HFFc6 (cell line): ENCODE measurements at places on chromosomes 2 and 18.

- DNase-seq, result peak; percentile 93
Observed at GRCh38 chr2:189440947-189441708, at the start of gene WDR75. Gene WDR75, plus strand, starts transcription at chr2:189441474. Its CDS starts 19 bp downstream, at chr2:189441493.

DNA sequence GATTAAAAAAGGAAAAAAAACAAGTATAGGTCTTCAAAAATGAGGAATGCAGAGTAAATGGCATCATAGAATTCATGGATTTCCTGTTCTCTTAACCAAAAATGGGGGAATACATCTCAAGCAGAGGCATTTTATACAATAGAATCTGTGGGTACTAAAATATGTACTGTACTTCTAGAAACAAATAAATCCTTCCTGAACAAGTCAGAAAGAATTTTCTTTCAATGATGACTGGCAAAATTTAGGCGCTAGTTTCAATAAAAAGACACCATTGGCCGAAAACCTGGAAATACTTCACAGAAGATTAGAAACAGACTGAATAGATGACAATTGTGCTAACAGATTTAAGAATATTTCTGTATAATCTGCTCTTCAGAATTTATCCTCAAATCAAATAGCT lies 15.1 kb downstream of the TRAK2 start:
- no peak for DNase-seq

- DNase-seq, result no peak
Observed at GRCh38 chr18:79792096-79792987, 5.4 kb upstream of the KCNG2 start.

DNA sequence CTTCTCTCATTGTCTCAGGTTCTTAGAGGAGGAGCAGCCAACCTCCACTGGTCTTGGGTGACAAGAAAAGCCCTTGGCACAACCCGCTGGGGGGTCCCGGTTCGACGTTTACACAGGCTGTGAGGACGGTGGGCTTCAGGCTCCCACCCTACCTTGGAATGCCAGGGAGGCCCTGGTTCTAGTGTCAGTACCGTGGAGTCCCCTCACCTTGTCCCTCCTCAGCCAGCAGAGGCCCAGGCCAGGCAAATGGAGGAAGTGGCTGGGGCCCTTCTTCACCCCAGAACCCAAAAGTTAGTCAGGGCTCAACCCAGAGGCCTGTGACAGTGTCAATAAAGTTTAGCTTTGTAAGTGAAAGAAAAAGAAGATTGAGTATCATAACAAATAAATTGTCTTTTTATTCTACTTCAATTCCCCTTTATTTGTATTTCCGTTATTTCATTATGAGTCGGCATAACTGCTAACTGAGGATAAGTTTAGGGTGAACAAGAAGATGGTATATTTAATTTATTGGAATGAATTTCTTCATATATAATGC lies 62.6 kb upstream of the ZSWIM2 start:
- no peak for DNase-seq

DNA sequence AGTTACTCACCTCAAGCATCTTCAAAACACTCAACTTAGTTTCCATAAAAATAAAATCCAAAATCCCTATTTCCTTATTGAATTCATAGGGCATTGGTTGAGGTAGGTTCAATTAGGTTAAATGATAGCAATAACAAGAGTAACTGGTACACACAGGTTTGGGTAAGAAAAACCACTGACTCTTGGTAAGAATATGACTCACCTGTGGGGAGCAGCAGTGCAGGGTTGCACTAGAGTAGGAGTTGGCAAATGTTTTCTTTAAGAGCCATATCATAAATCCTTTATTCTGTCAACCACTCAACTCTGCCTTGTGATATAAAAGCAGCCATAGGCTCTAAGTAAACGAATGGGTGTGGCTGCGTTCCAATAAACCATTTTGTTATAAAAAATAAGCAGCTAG lies 71.4 kb upstream of the CDH20 start:
- no peak for DNase-seq

GRCh38 chr2:147659051-147659450 lies 185.8 kb upstream of the ACVR2A start:
- DNase-seq, result no peak

DNA sequence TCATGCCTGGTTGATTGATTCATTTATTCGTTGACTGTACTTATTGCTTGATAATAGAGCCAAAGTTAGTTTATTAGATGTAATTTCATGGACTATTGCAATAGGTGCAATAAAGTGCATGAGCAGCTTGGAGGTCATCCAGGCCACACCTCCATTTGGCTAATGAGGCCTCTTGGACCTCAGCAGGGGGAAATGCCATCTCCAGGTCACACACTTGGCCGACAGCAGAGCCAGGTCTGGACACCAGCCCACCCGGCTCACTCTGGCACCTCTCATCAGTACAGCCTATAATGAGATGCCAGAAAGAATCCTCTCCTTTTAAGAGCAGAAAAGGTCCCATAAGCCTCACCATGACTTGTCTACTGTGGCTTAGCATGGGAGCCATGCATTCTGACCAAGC lies 71.2 kb upstream of the AFF3 start:
- DNase-seq, result no peak

DNA sequence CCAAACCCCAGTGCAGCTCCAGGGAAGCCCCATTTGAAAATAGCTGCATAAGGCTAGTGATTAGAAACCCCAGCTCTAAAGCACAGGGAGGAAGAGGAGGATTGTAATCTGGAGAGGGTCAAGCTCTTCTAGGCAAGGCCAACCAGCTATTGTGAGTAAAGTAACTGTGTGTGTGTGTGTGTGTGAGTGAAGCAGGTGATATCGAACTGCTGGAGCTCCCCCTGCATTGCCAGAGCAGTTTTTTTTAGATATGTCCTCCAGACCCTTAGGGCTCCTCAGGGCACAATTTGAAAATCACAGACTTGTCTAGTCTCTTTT lies 177.4 kb upstream of the NABP1 start:
- no peak for DNase-seq

GRCh38 chr2:233352141-233352842 lies 2.0 kb upstream of the DGKD start:
- no peak for DNase-seq

DNA sequence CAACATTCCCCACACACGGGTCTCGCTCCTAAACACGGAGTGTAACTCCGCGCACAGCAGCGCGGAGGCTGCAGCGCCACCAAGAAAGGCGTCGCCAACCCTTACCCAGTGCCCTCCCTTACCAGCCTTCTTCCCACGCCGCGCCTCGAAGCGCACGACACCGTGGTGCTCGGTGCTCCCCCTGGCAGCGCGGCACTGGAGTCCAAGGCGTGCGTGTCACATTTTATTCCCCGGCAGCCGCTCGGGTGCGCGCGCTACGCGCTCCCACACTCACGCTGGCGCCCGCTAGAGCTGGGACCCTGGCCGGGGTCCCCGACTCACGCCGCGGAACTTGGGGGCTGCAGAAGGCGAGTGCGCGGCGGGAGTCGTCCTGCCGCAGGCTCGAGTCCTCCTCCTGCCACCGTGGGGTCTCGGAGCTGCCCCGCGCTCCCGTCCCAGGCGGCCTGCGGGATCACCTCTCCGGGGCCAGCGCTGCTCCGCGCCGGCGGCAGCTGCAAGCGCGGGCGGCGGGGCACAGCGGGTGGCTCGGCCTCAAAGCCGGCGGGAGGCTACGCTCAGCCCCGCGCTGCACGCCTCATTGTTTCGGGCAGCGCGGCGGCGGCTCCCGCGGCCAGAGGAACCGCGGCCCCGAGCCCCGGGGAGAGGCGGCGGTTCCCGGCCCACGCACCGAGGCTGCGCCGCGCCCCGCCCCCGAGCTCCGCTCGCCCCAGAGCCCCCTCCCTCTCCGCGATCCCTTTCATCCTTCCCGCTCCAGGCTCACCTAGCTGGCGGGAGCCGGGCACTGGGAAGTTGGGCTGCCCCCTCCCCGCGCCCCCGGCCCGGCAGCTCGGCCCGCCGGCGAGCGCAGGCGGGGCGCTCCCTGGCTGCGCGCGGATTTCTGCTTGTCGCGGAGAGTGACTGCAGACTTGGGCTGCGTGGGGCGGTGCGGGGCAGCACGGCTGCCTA lies at the start of gene ST6GAL2:
Gene ST6GAL2 (minus strand): TSS at position 197 of the 945 bp plus-strand sequence. CDS start 42,190 bp downstream, outside the sequence.
- DNase-seq, result no peak

- peak; percentile 16 for DNase-seq
Observed at GRCh38 chr2:236240228-236240990, 23.8 kb downstream of the ASB18 start.

DNA sequence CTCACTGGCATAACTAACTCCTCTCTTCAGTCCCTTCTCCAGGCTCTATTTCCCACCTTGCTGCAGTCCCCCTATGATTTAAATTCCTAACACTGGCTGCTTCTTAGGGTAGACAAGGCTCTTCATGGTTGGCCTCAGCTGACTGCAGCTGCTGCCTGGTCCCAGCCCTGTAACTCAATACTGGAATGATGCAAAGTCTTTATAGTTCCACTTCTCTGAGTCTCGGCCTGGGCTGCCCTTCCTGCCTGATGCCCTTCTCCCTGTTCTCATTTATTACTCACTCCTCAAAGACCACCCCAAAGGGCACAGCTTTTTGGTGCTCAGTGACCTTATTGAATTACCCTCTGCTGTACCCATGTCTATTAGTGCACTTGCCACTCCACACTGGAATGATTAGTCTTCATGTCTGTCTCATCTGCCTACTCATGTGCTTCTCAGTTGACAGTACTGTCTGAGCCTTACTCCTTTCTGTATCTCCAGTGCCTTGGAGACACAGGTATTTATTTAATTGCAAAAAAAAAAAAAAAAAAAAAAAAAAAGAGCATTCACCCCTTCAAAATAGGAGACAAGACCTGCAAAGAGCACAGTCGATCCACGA lies 199.4 kb upstream of the REV1 start:
- DNase-seq, result no peak

DNA sequence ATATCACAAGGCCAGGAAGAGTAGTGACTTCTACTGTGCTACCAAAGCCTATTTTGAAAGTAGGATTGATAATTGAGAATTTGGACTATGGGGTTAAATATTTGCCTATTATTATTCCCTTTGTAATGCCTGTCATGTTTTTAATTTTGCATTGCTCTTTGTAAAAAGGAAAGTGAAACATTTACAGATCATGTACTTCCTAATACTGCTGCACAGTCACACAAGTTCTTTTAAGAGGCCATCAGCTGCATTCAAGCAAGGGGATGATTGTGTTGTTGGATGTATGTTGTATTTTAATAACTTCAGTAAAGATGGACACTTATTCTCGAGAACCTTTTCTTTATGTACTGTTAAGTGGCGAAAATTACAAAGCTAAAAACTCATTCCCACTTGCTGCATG lies 70.1 kb downstream of the PLEKHA3 start:
- DNase-seq, result no peak

DNA sequence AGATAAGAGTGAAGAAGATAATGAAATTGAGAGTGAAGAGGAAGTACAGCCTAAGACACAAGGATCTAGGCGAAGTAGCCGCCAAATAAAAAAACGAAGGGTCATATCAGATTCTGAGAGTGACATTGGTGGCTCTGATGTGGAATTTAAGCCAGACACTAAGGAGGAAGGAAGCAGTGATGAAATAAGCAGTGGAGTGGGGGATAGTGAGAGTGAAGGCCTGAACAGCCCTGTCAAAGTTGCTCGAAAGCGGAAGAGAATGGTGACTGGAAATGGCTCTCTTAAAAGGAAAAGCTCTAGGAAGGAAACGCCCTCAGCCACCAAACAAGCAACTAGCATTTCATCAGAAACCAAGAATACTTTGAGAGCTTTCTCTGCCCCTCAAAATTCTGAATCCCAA lies 15.7 kb downstream of the MSH6 start:
- no peak for DNase-seq

DNA sequence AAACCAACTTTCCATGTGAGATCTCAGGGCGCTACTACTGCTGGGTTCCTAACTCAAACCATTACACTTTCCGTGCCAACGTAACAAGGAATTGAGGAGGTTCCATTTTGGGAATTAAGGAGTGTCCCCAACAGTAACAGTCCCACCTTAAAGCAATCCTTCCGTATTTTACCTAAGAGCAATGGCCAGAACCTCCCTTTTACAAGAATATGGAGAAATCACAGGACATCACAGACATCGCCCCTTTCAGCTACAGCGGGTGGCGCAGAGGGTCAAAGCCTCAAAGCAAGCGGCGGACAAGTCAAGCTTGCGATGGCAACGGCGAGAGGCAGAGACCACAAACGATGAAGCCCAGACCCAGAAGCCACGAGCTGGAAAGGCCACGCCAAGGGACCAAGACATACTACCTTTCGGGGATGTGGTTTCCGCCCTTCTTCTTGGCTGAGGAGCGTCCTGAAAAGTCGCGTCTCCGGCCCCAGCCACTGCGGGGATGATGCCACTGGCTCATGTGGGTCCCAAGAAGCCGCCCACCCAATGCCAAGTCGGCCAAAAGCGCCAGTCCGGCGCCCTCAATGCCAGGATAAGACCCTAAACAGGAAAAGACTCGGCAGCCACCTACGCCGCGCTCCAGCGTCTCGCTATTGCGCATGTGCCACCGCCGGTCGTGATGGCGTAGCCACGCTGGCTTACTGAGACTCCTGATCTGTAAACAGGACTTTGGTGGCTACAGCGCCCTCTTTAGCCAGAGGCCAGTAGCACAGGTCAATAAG lies at the start of gene DUSP11:
Gene DUSP11 (minus strand): TSS at position 637 of the 770 bp plus-strand sequence. CDS start 129 bp downstream, at position 508.
- peak; percentile 89 for DNase-seq

- DNase-seq, result no peak
Observed at GRCh38 chr2:118842661-118843482, 4.6 kb downstream of the EN1 start.

DNA sequence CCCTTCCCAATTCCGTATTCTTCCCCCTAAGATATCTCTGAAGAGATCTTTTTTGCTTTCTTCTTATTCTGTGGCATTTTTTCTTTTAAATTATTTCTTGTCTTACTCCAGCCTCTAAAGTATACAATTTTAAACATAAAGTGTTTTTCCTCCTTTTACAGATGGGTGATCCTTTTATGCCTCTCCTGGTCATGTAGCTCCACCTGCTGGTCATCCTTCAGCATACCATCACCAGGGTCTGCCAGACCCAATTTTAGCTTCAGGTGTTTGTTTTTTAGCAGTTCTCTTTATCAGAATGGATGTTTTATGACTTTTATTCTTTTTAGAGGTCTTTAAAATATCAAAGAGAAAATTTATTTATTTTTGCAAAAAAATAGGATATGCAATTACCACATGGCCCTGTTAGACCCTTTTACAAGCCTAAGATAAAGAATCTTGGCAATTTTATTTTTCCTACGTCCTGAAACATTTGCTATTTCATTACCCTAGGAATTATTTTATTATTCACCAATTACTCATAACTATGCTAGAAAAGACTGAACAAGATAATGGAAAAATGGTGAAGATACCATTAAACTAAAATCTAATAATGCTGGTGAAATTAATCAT lies 55.5 kb downstream of the PIGN start:
- DNase-seq, result peak; percentile 52

DNA sequence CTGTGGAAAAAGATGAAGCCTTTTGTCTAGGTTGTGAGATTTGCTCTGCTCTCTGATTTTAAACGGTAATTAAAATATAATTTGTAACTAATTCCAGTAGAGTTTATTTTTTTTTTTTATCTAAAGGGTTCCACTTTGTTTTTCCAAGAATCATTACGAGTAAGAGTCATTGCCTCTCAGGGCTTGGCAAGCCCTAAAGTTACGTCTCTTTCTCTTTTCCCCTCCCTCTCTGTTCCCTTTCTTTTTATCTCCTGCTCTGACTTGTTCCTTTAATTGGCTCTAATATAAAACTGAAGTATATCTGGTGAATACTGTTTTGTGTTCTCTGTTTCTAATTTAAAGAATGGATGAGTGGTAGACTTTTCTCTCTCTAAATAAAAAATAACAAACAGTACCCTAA lies 75.8 kb downstream of the CALCRL start:
- DNase-seq, result peak; percentile 1
